ENCODE measurements at places on chromosomes 2 and 18. TPM values are rescaled to one million over a fixed set of nuclear protein-coding genes. Genes with fewer than 3 reads are reported as not detected.

Gene IL1R1
- polyA plus RNA-seq: 37.1 TPM

GRCh38 chr2:67340133-67341011, 56.8 kb upstream of the ETAA1 start:
- no peak for DNase-seq

- DNase-seq: no peak
Observed at GRCh38 chr2:62110415-62111025, 85.4 kb upstream of the B3GNT2 start.

- DNase-seq: no peak
Observed at GRCh38 chr2:36277146-36277808, 78.3 kb upstream of the CRIM1 start.

Data from right renal cortex interstitium (tissue), 3 donors.